ENCODE measurements at places on chromosomes 6 and 20.

- no peak for DNase-seq
These were observed 21.9 kb upstream of the KIAA0408 start for GRCh38 chr6:127481111-127481510.

DNA sequence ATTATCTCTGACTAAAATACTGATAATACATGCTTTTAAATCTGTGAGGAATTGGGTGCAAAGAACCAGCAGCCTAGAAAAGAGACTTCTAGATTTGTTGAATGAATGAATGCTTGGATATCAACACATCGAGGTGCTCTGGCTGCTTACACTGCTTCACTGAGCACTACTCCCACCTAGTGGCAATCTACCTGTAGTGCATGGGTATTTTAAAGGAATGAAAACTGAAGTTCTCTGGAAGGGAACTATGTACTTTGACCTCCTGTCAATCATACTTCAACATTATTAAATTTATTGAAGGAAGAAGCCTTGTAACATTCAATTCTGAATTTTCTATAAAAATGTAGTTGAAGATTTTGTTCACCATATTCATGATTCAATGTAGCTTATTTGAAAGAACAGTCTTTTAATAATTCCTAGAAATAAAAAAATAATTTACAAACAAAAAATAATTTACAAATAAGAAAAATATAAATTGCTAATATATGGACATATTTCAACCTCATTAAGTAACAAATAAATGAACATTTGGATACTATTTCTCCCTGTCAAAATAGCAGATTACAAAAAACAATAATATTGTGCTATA, 111.2 kb upstream of the MMS22L start:
- DNase-seq = no peak

GRCh38 chr6:72832271-72832670, 210.4 kb downstream of the KCNQ5 start:
- DNase-seq = no peak

GRCh38 chr6:119557239-119557638, 207.7 kb upstream of the MAN1A1 start:
- no peak for DNase-seq

DNA sequence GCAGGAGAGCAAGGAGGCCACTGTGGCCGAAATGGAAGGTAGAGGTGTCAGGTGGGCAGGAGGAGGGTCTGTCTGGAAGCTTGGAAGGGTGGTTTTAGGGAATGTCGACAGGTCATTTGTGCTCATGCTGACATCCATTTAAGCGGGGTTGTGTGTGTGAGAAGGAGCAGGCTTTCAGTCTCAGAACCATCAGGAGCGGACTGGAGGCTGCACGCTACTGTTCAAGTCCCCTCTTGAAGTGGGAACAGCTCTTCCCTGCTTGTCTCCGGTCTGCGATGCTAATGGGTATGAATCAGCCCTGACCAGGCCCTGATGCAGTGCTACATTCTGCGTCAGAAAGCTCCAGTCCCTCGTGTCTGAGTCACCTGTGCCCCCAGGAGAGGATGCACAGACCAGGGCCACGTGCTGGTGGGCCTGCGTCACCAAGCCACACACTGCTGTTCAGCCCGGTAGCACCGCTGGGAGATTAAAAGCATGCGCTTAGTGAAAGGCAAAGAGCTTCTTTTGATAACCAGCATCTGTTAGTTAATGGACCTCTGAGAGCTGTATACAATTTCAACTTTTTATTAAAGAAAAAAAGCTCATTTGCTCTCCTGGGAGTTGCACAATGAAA, 58.0 kb downstream of the APCDD1L start:
- DNase-seq = no peak

GRCh38 chr20:16526433-16527380, 46.5 kb downstream of the KIF16B start:
- no peak for DNase-seq

DNA sequence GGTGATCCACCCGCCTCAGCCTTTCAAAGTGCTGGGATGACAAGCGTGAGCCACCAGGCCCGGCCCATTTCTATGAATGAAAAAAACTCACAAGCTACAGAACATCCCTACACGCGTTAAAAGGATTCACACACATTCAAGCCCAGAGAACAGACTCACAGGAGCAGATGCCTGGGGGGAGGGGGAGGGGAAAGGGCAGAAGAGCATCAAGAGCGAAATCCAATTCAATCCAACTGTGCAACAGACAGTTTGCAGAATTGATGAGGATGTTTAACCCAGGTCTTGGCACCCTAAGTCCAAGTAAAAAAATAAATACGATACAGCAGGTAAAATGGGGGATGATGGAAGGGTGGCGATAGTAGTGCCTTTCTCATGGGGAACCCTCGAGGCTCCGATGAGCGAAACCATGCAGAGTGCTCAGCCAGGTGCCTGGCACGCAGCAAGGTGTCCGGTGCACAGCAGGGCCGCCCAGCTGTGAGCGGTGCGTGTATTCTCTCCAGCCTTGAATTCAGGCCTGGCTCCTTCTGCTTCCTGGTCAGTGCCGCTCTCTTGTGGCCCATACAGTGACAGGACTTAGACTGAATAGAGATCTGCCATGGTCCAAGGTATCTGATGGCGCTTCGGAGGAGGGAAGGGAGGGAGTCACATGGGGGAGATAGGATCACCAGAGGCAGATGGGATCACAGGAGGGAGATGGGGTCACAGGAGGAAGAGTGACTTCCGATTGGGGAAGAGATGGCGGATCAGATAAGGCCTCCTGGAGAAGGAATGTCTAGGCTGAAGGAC, 35.4 kb upstream of the ANGPT4 start:
- DNase-seq = no peak

- no peak for DNase-seq
These were observed 541.3 kb upstream of the BTBD3 start for GRCh38 chr20:11376420-11376819.

- no peak for DNase-seq
These were observed 105.0 kb upstream of the QKI start for GRCh38 chr6:163309491-163310026.

DNA sequence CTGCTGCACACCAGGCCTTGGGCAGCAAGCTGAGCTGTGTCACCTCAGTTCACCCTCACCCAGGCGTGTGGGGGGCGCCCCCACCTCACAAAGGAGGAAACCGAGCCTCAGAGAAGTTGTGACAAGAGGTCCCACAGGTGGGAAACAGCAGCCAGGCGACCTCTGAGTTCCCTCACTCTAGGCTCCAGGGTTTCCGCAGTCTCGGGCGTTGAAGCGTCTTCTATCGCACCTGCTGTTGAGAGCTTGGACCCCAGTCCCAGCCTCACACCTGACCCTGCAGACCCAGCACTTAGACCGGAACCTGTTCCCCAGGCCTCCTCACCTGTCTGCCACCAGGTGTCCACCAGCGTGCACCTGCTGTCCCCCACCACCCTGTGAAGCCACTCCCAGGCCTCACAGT, 22.3 kb upstream of the APMAP start:
- DNase-seq = peak; percentile 45

DNA sequence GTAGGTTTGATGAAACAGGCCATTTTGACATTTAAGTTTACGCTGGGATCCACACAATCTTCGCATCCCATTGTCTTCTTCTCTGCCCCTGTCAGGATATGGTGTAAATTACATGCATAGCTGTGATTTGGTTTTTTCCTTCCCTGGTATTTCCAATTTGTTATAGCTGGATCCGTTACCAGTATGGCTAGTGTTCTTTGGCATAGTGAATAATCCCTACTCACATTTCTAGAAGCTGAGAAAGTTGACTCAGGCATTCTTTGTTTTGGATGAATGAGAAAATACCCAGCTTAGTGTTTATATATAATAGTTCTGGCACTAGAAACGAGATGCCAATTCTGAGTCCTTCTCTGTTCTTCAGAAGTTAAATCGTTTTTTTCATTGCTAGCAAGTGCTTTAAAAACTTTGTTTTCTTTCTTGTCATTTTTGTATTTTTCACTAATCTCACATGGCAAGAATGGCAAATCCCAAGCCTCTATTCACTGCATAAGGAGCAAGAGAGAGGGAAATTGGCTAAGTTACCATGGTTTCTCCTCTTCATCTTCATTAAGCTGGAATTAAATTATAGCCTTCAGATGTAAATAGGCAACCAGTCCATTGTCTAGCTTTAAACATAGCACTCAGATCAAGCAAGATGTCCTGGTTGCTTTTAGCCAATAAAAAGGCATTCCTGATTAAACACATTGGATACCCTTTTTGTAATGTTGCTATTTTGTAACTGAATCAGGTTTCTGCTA, 91.9 kb upstream of the LAMP5 start:
- DNase-seq = no peak

DNA sequence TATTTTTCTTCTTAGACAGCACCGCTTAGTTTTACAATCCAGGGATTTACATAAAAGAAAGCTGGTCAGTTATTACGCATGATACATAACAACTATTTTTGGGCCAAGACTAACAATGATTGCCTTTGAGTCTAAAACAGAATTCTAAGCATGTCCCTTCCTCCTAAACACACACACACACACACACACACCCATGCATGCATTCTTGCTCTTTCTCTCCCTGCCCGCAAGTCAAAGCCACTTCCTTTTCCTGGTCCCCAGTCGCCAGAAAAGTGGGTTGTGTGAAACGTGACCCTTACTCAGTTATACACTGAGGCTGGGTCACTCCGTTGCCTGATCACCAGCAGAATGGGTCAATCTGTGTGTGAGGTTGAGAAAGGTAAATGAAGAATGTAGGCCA, 31.4 kb downstream of the FYN start:
- DNase-seq = no peak

GRCh38 chr20:36462440-36463211, 78.7 kb upstream of the MYL9 start:
- peak; percentile 92 for DNase-seq

DNA sequence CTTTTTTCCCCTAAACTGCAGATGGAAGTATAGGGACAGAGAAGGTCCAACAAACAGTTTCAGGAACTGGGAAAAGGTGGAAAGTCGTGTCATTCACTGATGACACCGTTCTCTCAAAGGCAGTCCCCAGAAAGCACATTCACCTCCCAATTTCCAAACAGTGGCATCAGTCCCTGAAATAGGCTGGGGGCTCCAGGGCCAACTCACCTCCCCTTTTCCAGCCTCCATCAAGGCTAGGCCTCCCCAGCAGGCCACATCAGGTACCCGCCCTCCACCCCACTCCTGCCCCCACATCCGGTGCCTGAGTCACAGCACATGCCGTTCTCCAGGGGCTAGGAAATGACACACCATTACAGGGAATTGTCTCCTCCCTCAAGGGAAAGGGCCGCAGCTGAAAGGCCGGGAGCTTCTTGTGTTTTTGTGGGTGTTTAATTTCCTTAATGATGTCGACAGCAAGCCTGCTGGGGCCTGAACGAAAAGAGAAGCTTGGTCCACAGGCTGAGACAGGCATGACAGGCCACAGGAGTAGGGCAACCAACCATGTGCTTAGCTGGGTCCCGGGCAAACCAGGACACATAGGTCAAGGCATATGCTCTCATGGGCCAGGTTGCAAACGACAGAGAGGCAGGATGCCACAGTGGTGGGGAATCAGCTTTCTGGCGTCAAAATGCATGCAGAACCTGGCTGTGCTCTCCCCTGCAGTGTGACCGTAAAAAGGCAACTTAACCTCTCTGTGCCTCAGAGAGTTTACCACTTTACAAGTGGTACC, 39.2 kb downstream of the ZMYND8 start:
- DNase-seq = peak; percentile 97

DNA sequence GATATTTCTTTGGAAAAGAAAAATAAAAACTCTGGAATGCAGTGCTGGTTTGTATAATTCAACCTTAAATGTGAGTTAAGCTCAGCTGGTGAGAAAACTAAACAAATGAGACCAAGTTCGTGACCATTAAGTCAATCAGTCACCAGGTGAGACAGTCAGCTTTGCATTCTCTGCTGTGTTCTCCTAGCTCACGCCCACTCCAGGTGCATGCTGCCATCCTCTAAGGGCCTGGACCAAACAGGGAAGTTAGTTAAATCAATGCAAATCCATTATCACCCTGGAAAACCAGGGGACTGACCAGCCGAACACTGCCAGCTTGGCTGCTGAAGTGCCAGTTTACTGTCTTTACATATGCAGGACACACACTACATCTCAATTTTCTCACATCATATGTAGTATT, 7.2 kb downstream of the TPBG start:
- DNase-seq = no peak

- no peak for DNase-seq
These were observed 159.9 kb downstream of the OR2B2 start for GRCh38 chr6:27752038-27752885.

DNA sequence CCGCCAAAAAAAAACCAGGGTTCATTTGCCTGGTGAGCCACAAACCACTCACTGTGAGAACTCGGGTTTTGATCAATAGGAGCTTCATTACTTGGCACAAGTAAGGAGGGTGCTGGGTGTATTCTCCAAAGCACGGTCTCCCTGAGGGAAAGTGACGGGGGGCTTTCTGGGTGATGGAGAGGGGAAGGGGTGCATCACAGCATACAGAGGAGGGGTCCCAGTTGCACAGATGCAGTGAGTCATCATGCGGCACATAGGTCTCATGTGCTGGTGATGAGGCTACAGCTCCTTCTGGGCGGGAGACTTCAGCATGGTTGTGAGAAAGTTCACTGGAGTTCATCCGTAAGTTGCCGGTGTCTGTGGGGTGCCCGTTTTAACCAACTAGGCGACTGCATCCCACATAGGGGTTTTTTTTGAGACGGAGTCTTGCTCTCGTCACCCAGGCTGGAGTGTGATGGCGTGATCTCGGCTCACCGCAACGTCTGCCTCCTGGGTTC, 36.2 kb downstream of the SUN5 start:
- peak; percentile 17 for DNase-seq

- DNase-seq = peak; percentile 85
These were observed at the start of gene PKIG for GRCh38 chr20:44582311-44583025. Gene PKIG, plus strand, starts transcription at chr20:44582579. Its CDS starts 31,978 bp downstream, at chr20:44614557.

DNA sequence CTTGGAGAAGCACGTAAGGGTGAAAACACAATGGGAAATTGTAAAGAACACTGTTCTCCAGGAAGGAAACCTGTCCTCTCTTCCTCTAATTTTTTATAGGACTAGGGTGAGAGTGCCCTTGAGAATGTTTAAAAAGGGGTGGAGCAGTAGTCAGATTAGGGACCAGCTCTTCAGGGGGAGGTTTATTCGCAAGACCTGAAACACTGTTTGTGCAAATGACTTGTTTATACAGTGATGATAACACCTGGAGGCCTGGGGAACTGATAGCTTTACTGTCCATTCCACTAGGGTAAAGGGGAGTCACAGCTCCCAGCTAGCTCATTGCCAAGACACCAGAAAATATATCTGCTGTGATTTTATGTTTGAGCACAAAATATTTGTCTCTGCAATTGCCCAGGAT, 8.1 kb upstream of the FUT9 start:
- no peak for DNase-seq

DNA sequence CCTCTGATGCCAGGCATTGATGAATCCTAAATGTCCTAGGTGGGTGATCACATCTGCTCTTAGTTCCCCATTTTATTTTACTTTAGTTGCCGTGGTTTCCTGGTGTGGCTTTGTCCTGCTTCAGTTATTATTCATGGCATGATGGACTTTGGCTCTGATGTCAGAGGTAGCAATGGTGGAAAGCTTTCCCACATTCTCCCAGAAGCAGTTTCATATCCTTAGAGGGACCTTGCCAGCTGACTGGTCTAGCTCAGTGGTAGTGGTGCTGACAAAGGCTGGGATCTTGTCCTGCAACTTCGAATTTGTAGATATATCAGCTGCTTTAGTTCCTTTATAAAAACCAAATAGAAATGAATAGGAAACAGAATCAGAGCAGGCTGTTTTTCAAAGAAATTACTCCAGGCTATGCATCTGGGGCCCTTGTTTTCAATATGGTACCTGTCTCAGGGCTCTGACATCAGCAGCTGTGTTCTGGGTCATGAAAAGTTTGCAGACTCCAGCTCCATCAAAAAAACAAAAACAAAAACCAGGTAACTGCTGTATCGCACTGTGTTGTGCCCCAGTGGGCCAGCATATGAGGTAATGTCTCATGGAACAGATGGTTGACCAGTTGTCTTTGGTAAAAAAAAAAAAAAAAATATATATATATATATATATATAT, 133.7 kb downstream of the PLCB4 start:
- DNase-seq = no peak

- no peak for DNase-seq
These were observed 291.9 kb downstream of the KCNQ5 start for GRCh38 chr6:72913797-72914196.
